HL-60 (cell line): ENCODE measurements at places on chromosomes 5 and 9.

GRCh38 chr9:1722404-1722803, 292.7 kb upstream of the SMARCA2 start:
- DNase-seq = no peak

DNA sequence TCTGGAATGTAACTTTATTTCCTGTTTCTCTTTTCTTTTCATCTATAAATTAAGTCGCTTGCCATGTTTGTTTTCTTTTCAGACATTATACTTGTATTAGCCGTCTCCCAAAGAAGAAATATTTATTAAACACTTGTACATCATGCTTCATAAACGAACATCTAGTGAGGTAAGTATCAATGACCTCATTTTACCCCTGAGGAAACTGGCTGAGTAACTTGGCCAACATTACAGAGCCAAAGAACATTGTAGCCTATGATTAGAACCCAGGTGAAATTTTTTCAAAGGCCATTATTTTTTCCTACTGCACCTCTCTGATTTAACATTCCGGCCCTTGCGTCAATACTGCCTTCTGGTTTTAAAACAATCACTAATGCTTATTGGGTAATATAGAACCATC, 4.2 kb downstream of the FREM1 start:
- no peak for DNase-seq

DNA sequence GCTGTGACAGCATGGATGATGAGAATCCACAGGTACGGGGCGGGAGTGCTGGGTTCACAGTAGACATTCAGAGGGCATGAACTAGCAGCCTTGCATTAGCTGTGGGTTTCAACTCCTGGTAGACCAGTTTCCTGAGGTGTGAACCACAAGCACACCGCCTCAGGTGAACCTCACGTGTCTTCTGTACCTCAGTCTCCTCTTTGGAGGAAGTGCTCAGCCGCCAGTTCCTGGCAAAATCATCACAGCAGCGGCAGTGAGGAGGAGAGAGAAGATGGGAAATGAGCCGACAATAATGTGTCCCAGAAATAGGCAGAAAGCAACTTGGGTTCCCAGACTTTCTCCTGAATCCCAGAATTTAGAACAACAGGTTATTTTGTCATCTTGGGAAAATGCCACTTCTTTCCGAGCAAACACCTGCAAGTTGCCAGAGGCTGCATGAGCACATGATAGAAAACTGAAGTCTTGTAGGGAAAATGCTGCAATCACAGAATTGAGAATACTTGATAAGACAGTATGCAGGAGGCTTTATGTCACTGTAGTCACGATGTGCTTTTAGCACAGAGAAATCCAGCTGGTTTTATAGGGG, 258.5 kb downstream of the AOPEP start:
- no peak for DNase-seq

DNA sequence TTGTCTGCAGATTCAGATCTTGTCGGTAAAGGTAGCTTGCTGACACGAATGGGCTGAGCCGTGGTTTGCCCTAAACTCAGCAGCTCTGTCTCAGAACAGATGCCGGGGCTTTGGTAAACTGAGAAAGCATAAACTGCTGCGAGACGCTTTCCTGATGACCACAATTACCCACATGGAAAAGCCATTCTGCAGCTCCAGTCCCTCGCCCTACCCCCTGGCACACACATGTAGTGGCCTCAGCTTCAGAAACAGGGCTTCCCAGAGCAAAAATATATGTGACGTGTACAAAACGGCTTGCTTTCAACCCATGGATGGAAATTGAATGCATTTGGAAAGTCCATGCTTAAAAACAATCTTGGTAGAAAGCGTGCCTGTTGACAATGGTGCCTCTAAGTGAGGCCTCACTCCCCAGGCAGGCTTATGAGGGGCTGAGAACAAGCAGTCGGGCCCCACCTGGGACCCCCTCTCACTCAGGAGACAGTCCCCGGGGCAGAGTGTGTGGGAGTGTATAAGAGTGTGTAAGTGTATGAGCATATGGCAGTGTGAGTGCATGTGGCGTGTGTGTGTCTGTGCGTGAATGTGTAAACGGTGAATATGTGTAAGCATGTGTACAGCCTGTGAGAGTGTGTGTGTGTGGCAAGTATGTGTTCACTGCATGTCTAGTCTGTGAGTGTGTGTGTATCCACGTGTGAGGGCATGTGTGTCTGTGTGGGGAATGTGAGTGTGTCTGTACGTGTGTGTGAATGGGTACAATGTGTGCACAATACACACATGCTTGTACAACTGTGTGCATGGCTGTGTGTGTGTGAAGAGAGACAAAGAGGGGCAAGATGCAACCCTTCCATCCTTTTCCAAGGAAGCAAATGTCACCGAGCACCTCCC, 88.2 kb upstream of the SMIM23 start:
- DNase-seq = no peak

DNA sequence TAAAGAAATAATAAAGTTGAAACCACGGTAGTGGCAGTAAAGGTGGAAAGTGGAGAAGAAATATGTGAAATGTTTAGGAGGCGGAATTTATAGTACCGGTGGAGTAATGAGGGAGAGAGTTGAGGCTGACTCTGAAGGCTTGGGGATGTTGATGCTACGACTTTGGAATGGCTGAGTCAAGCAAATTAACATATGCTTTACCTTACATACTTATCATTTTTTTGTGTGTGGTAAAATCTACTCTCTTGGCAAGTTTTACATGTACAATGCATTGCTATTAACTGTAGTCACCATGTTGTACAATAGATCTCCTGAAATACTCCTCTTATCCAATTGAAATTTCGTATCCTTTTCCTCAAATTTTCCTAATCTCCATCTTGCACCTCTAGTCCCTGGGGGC, 179.0 kb downstream of the TAF11L14 start:
- no peak for DNase-seq

DNA sequence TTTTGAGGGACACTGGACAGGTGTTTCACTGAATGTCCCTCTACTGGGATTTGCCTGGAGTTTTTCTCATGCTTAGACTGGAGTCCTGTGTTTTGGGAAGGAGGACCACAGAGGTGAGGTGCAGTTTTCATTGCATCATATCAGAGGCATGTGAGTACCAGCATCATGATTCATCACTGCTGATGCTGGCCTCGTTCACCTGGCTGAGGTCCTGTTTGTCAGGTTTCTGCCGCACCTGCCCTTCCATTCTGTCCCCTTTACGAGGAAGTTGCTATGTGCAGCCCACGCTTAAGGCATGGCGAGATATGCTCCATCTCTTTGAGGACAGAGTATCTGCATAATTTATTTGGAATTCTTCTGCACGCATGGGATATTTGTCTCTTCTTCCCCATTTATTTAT, 162.1 kb downstream of the TENT4A start:
- no peak for DNase-seq
